ENCODE measurements at places on chromosomes 5 and 9.

DNA sequence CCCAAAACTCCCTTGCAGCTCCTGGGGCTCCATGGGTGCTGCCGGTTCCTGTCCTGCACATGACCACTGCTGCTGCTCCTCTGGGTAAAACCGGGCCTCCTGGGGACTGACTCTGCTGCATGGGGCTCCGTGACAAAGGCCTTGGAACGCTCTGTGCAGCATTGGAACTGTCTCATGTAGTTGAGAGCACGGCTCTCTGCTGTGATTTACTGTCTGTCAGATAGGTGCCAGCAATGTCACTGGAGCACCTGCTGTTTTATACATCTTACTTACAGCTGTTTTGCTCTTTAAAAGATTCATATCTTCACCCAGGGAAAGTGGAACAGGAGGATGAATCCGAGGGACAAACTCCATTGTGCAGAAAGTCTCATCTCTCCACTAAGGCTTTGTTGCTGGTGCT, 138.1 kb downstream of the YIPF5 start:
- no peak for DNase-seq

GRCh38 chr5:149852641-149853330, 91.8 kb downstream of the PDE6A start:
- no peak for DNase-seq

DNA sequence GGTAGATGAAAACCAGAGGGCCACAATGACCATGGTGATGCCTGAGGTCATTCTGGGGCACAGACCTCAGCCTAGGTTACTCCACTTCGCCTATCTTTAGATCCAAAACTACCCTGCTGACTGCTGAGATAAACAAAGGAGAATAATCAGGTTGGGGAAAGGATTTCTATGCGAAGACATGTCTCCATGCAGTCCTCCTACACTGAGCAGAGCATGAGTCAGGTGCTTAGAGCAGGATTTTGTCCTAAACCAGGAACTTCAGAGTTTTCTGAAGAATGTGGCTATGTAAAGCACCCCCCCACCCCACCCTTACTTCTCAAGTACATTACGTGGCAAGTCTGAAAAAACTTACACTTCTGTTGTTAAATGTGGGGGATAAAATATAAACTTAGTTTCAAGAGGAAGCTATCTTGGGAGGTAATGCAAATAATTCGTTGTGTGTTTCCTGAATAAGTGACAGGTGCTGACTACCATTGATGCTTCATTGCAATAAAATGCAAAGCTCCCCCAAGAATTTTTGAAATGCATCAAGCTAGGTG, 19.4 kb downstream of the PDCD1LG2 start:
- DNase-seq = no peak

DNA sequence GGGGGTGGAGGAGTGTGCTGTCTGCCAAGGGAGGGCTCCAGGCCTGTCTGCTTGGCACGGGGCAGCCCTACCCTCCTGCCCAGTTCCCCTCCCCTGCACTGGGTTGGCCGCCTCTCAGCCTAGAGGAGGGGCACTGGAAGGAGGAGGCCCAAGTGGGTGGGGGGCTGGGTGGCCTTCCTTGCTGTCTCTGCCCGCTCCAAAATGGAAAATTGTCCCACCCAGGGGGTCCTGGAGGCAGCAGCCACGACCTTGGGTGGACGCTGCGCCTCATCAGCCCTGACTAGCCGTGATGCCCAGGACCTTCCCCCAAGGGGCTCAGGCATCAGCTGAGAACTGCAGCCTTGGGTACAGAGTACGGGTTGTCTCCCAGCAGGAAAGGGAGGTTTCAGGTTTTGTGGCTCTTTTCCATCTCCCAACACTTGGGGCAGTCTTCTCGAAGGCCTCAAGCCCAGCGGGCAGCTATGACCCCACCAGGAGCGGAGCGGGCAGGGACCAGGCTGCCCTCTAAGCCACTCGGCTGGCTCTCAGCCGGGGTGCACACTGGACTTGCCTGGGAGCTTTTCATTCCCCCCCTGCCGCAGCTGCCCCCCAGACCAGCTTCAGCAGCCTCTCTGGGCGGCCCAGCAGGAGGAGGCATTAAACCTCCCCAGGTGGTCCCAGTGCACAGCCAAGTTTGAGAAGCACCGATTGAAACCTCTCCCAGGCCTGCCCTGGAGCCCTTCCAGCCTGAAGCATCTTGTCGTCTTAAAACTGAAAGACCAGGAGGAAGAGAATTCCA, 20.6 kb downstream of the NTNG2 start:
- DNase-seq = no peak

- no peak for DNase-seq
Measured at GRCh38 chr9:136047076-136047774, 47.9 kb downstream of the NACC2 start.

- no peak for DNase-seq
Measured at GRCh38 chr5:20678386-20678785, 690.4 kb upstream of the CDH18 start.

DNA sequence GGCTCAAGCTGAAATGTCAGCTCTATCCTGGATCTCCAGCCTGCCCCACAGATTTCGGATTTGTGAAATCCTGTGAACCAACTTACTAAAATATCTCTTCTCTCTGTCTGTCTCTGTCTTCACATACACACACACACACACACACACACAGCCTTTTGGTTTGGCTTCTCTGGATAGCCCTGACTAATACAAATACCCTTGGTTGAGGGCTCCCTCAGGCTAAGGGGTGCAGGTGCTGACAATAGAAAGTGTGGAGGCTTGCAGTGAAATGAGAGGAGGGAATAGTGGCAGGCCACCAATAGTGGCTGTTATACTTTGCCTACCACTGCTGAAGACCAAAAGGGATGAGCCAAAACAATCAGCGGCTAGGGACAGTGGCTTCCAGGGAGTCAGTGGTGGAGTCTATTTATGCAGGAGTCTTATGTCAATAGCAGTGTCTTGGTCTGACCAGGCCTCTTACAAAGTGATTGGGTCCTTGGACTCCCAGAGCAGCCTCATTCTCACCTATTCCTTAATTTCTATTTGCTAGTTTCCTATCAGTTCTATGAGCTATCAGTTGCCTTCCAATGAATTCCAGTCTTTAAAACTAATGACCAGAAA, 93.2 kb upstream of the GAS1 start:
- DNase-seq = no peak

DNA sequence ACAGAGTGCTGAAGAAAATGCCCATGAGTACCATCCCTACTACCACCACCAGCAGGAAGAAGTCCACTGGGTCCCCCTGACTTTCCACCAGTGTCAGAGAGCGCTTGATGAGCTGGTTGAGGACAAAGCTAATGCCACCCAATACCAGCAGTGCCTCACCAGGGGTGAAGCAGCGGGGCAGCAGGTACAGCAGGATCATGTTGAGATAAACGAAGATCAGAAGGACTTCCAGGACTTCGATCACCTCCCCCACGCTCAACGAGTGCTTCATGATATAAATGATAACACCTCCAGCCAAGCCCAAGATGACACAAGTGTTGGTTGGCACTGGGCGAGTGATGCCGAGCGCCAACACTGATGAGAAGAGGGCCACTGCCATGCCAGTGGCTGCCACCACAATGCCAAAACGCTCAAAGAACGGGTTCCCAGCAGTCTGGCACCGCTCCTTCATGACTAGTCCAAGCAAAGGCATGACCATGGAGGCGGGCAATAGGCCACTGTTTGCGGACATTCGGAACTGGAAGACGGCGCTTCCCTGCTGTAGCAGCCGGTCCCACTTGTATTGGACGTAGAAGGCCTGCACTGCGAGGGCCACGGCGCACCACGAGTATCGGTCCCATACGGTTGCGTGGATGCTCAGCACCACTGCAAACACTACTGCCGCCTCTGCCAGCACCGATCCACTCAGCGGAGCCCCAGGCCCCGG, 679 bp downstream of the DOLK start:
- DNase-seq = no peak

DNA sequence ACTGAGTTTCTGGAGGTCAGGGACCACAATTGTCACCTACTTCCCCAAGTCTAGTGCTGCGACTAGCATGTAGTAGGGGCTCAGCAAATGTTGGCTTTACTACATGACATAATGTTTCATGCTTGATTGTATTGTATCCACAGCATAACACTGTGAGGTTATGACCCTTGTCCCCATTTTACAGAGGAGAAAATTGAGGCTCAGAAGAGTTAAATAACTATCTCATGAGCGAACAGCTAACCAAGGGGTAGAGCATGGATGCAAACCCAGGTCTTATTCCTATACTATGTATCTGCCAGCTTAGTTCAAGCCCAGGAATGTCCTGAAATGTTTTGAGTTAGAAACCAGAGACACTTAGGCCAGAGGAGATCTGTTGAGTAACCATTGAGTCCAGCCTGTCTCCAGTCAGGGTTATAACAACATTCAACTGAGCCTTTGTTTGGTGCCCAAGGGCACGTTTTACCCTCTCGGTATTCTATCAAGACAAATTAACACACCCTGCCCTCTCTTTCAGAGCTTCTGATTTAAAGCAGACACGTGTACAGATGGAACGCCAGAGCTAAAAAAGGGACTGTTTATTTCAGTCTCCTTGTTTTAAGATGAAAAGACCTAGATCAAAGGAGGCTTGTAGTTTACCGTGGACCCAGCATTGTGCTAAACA, 16.5 kb downstream of the ANGPTL2 start:
- DNase-seq = no peak

All from esophagus squamous epithelium (tissue), 5 donors.